ENCODE measurements at places on chromosomes 6 and 20.

DNA sequence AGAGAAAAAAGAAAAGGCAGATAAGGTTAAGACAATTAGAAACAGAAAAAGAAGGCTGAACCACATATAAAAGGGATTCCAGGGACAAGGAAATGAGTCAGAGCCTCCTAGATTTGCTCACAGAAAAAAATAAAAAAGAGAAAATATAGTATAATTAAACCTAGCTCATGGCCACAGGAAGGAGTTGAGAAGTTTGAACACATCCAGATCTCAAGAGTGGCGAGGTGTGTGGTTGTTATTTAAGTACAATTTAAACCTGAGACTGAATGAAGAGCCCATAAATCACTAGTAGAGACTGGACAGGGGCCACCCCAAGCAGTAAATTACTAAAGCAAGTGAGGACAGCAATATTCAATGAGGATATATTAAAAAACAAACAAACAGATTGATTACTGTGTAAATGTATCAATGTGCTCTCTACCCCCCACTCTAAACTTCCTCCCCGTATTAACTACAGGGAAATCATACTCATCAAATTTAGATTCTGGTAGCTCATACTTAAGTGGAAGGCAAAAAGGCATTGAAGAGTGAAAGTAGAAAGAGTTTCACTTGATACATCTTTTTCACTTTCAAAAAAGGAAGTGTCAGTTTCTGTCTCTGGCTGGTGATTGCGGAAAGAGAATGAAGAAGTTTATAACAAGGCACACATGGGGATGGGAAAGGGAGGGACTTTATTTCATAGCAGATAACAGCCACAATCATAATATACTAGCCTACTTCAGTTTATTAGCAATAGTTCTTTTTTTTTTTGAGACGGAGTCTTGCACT, 49.3 kb upstream of the SCAF8 start:
- DNase-seq: no peak

DNA sequence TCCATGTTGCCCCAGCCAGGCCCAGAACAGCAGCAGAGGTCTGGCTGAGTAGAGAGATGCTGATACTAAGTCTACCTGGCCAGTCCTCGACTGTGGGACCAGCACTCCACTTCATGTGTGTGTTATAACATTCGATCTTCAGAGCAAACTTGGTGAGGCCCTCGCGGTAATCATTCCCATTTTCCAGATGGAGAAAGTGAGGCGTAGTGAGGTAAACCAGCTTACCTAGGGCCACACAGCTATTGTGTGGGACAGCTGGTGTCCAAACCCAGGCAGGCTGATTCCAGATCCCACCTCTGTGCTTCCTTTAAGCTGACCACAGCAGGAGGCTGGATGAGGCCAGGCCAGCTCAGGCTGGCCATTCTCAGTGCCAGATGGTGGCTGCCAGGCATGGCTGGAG, 47.7 kb upstream of the SLC32A1 start:
- no peak for DNase-seq

DNA sequence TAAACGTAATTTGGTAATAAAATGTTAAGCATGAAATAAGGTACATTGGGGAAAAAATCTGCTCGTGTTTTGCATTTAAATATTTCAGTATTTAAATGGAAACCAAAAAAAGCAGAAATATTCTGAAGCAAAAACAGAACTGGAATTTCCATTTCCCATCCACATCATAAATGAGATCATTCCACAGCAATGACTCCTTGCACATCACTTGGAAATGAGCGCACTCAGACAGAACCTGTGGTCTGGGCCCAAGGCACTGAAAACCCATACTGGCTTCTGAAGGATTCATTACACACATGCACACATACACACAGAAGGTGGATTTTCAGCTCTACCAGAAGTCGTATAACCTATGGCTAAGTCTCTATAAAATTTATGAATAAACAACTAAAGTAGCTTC, 174.8 kb downstream of the IBTK start:
- no peak for DNase-seq

GRCh38 chr20:38935285-38935684, 9.1 kb downstream of the FAM83D start:
- DNase-seq: no peak
